ENCODE measurements at places on chromosomes 16 and 17.

- no peak for DNase-seq
Measured at GRCh38 chr16:79182616-79183015, 417.9 kb downstream of the MAF start.

DNA sequence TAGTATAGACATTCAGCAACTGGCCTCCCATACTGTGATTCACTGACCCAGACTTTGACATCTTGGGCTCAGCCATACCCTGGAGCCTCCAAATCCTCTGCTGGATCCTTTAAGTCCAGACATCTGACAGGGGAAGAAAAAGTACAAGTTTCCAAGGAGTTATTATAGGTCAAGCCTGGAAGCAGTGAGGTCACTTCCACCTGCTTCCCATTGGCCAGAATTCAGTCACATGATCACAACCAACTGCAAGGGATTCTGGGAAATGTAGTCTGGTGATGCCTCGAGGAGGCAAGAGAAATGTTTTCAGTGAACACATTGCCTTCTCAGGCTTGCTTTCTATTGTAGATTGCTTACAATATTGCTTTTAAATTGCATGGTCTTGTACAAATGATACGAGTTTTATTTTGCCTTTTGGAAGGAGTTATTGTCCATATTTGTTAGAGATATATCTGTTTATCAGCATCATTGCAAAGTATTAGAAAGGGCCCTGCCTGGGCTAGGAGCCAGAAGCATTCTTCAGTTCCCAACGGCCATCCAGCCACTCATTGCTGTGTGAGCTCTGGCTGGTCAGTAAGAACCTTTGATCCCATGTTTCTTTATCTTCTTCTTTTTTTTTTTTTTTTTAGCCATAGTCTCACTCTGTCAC, 696.9 kb downstream of the WWOX start:
- DNase-seq, result no peak

DNA sequence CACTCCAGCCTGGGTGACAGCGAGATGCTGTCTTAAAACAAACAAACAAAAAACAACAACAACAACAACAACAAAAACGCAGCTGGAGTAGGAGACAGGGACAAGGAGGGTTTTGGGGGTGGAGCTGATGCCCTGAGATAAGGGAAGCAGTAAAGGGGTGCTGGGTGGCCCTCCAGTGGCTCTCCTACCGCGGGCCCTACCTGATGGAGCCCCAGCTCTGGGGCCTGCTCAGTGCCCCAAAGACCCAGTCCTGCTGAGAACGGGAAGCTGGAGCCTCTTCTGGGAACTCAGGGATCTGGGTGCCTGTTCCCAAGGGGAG, 21.3 kb upstream of the NAGS start:
- no peak for DNase-seq

DNA sequence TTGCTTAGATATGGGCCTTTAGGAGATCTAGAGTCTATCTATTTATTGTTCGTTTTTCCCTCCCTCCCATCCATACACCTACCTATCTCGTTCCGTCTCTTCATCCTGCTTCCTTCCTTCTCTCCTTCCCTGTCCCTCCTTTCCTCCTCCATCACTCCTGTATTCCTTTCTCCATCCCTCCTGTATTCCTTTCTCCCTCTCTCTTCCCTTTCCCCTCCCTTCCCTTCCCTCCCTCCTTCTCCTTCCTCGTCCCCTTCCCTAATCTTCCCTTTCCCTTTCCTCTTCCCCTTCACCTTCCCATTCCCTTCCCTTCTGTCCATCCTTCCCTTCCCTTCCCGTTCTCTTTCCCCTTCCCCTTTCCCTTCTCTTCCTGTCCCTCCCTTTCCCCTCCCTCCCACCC, 10.6 kb downstream of the GP2 start:
- no peak for DNase-seq

- no peak for DNase-seq
Measured at GRCh38 chr16:83878838-83879237, 20.1 kb upstream of the MLYCD start.

- peak; percentile 6 for DNase-seq
Measured at GRCh38 chr17:4142107-4142900, 526 bp downstream of the ZZEF1 start.

DNA sequence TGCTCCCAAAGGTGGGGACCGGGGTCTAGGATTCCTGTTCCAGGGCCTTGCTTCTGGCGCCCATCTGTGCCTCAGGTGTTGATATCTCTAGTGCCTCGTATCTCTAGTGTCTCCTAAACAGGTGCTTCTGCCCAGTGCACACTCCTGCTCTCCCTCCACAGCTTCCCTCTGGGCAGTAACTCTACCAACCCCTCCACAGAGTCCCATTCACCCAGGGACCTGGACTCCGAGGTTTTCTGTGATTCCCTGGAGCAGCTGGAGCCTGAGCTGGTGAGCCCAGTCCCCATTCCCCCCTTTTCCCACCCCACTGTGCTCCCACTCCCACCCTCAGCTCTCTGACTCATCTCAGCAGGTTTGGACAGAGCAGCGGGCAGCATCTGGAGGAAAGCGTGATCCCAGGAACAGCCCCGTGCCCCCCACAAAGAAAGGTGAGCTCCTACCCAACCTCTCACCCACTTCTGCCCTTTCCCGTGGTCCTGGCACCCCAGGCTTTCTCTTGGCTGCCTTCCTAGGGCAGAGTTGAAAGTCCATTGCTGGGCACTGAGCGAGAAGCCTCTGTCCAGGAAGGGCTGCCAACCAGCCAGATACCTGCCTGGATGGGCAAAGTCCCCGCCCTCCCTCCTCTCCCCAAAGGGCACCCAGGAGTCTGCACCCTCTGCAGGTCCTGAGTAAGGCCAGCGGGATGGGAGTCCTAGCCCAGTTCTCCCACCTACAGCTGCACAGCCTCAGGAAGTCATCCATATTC, 2.2 kb downstream of the ACBD4 start:
- DNase-seq, result no peak
